Stimulated activated CD4-positive, alpha-beta T cell treated with anti-CD3 and anti-CD28 coated beads, Interleukin-4, amount 100 ng/mL, for 4 hours (primary cell): ENCODE measurements at places on chromosomes 16 and 17.

GRCh38 chr17:1557355-1558095 is 5.1 kb downstream of the PITPNA start:
- no peak for DNase-seq

- no peak for DNase-seq
Measured at GRCh38 chr17:79078476-79079190, 4.0 kb downstream of the ENGASE start.

GRCh38 chr16:11890231-11890965 is 25.4 kb downstream of the GSPT1 start:
- DNase-seq, result no peak

DNA sequence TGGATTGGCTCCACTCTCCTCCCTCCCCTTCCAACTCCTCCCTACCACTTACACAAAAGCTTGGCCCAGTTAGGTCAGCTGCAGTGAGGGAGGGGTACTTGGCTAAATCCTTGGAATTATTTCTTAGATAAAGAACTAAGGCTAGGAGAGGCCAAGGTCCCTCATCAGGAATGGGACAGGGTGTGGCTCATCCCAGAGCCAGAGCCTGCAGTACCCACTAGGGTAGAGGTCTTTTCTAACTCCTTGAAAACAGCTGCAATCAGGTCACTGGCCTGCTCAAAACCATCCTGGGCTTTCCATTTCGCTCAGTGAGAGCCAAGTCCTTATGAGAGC is 1.9 kb upstream of the SLC46A1 start:
- DNase-seq, result no peak

GRCh38 chr17:4940555-4941318 is 669 bp downstream of the RNF167 start:
- DNase-seq, result peak; percentile 34

DNA sequence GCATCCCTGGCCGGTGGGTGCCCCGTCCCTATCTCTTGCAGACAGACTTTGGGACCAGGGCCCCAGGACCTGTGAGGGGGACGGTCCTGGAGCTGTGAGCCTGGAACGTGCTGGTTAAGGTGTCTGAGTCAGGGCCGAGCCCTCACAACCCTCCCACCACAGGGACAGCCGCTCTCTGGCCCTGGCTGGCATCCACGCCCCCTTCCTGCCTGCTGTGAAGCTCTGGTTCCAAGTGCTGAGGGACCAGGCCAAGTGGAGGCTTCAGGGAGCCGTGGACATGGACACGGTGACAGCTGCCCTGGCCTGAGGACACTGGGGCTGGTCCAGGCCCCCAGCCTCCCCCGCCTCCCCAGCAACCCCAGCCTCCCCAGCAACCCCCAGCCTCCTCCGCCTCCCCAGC is 6.6 kb downstream of the TSR3 start:
- no peak for DNase-seq

DNA sequence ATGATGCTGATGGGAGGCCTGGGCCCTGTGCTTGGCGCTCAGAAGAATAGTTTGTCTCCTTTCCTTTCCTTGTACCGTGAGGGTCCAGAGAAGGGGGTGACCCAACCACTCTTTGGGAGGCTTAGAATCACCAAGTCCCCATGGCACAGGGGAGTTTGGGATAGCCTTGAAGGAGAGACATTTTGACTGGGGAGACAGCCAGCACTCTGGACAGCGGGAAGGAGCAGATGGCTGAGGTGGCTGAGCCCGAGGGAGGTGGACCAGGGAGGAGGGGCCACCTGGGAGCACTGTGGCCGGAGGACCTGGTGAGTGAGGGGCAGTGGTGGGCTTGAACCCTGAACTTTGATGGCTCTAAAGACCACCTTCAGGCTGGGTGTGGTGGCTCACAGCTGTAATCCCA is 18.2 kb downstream of the MGAT5B start:
- DNase-seq, result no peak

- no peak for DNase-seq
Measured at GRCh38 chr16:89482150-89482816, 8.1 kb downstream of the ANKRD11 start.

DNA sequence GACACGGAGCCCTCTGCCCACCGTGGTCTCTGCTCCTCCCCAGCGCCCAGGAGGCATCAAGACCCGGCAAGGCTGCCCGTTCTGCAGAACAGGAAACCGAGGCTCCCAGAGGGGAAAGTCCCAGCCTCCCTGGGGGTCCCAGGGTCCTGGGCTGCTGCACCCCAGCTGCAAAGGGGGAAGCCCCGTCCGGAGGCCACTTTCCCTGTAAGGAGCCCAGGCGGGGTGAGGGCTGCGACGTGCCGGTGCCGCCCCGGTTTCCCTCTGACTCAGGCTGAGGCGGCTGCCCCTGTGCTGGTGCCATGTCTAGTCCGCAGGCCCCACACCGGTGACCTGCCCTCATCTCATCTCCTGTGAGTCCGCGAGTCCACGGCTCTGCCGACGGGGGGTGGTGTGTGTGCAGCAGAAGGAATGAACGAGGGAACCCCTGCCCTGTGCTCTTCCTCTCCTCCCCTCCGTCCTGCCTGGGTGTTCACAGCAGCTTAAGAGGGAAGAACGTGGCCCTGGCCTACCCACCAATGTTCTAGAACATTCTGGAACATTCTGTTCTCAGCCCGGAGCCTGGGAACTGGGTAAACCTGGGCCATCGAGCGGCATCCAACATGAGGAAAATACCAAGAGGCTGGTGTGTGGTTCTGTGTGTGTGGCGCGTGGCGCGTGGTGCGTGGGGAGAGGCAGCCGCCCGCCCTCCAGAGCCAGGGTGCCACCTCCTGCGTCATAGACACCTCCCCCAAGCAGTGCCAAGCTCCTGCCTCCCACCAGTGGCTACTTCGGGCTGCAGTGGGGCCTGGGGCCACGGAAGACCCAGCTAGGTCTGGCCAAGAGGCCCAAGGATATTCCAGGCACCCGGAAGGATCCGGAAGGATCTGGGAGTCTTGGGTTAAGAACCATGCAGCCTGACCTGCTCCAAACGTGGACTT is 7.0 kb upstream of the CBFA2T3 start:
- no peak for DNase-seq

GRCh38 chr16:80807906-80808305 is 3.5 kb upstream of the CDYL2 start:
- no peak for DNase-seq

GRCh38 chr16:56307534-56307873 is 116.2 kb downstream of the GNAO1 start:
- no peak for DNase-seq

DNA sequence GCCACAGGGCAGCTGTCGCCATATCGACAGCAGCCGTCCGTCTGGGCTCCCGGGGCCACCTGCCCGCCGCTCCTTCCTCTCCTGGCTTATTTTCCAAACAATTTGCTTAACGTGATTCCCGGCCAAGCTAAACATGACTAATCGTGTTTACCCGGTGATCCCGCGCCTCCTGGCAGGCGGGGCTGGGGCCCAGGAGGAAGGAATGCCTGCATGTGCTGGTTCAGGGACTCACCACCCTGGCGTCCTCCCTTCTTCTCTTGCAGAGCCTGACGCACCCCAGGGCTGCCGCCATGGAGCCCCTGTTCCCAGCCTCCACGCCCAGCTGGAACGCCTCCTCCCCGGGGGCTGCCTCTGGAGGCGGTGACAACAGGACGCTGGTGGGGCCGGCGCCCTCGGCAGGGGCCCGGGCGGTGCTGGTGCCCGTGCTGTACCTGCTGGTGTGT is 6.1 kb downstream of the SSTR5 start:
- DNase-seq, result no peak

DNA sequence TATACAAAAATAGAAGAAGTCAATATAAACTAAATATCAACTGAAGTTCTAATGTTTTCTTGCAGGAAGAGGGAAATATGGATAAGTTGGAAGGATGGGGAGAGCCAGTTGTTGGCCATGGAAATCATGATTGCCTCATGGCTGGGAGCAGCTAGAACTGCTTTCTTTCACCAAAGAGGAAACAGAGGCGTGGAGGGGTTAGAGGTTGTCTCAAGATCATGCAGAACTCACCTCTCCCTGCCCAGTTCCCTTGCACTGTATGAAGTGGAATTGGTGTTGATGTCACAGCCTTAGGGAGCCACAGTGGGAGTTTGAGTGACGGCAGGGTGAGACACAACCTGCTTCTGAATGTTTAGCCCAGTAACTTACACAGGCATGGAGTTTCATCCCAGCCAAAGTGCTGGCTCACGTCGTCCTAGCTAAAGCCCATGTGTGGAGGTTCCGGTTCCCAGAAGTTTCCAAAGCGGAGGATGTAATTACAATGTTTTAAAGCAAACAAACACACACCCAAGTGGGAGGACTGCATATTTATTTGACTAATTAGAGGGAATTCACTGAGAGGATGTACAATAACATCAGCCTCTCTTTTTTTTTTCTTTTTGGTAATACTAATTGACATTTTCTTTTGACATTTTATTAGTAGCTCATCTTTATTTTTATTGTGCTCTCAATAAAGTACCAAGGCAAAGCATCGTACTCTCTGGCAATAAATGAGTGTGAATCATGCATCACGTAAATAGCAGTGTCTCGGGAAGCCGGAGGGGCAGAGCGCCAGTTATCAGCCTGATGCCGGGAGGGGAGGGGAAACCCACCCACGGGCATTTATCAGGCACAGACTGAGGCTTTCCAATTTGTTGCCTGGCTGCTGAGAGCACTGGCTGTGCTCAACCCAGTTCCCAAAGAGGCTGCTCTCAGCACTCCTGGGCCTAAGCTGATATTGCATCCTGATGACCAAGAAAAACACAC is 118.7 kb upstream of the CDH5 start:
- DNase-seq, result no peak
